Heart right ventricle (tissue), 16 donors: ENCODE measurements at places on chromosomes 1 and 21. TPM values are rescaled to one million over a fixed set of nuclear protein-coding genes. Genes with fewer than 3 reads are reported as not detected.

The RGSL1 gene
- not detected for total RNA-seq

GRCh38 chr1:234559152-234559901 lies 50.7 kb downstream of the IRF2BP2 start:
- DNase-seq = no peak

DNA sequence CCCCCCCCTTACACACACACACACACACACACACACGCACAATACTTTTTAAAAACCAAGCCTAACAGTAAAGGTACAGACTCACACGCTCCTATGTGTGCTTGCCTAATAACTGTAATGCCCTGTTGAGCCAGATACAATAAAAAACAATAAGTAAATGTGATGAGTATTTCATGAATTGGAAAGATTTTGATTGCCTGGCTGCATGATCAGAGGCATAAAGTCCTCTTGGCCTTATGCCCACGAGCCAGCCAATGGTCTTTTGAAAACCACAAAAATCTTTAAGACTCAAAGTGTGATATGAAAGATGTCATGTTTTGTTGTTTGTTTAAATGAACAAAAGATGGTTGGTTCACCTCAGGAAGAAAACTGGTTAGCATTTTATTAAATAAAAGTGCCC lies 441.9 kb upstream of the ZRANB2 start:
- no peak for DNase-seq

DNA sequence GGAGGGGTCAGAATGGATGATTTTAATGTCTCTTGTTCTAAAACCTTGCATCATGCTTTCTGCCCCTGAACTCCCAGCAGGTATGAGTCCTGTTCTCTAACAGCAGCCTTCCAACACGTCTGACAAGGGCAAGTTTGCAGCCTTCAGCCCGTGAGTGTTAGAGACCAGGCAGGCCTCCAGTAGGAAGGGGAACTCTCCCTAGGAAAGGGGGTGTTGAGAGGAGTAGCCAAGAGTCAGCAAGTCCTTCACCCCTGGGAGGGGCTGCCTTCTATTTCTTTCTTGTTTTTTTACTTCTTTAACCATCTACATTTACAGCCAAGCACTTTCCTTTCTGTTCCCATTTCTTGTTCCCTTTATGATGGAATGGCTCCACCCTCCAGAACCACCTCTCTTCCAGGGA lies 14.2 kb downstream of the BATF3 start:
- DNase-seq = no peak

- peak; percentile 66 for DNase-seq
Observed at GRCh38 chr1:56255516-56256152, 323.7 kb downstream of the PLPP3 start.

- peak; percentile 54 for DNase-seq
Observed at GRCh38 chr1:99645203-99645602, 710 bp upstream of the PALMD start.

DNA sequence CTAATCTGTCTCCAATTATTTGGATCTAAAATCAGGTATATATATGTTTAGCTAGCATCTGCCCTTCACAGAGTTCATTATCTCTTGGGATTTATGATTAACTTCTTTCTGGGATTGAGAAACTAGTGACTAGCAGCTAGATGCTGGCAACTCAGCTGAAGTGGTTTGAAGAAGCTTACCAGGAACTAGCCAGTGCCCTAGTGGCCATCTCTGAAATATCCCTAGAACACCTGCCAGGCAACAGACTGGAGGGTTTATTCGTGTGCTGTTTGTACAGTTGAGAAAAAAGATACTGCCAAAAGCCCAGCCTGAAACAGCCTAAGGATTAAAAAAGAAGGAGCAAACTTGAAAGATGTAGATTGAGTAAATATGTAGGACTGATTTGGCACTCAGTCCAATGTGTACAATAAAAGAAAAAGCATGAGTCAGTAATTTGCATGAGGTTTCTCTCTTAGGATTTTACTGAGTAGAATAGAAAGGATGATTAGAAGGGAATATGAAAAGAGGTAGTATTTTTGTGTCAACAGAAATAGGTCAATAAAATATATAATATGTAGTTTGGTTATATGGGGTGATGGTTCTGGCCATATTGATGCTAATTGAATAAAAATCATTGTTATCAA lies 1144.6 kb upstream of the ADGRL2 start:
- DNase-seq = no peak
